ENCODE measurements at places on chromosomes 11 and 22. TPM values are rescaled to one million over a fixed set of nuclear protein-coding genes. Genes with fewer than 3 reads are reported as not detected.

GRCh38 chr22:35299217-35299672, 449 bp upstream of the TOM1 start:
- DNase-seq: no peak

DNA sequence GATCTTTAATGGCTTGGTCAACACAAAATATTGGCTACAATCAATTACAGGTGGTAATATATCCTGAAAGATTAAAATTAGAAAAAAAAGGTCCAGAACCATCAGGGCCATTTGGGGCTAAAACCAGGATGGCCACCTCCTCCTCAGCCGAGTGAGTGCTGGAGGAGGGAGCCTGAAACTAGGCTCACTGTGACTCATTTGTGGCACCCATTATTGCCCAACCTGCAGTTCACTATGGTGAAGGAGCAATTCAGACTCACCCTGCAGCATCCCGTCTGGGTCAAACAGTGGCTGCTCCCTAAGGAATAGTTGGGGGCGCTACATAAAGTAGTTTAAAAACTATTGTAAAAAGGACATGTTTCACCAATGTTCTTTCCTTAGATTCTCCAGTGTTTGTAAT, 60.7 kb downstream of the GLYATL1 start:
- no peak for DNase-seq

GRCh38 chr11:13440100-13440855, 22.7 kb downstream of the BTBD10 start:
- DNase-seq: no peak

The APOA5 gene
- total RNA-seq: not detected

The DDB1 gene
- total RNA-seq: 167 TPM
